Naive thymus-derived CD8-positive, alpha-beta T cell (primary cell): ENCODE measurements at places on chromosomes 11 and 22.

- DNase-seq, result no peak
Observed at GRCh38 chr11:117279711-117280376, 11.3 kb upstream of the BACE1-AS start.

DNA sequence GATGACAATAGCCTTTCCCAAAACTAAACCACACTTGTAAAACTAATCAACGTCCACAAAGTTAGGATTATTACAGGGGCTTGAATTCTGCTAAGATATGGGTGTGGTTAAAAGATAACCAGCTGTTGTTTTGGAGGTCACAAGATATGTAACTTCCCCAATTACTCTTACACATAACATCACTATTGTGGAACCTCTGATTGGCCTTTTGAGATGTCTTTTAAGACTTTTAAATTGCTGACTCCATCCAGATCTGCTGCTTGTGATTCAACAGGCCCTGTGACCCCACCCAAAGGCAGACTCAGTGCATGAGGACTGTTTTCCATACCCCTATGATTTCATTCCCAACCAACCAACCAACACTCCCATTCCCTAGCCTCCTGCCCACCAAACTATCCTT, 893.9 kb downstream of the OPCML start:
- no peak for DNase-seq

DNA sequence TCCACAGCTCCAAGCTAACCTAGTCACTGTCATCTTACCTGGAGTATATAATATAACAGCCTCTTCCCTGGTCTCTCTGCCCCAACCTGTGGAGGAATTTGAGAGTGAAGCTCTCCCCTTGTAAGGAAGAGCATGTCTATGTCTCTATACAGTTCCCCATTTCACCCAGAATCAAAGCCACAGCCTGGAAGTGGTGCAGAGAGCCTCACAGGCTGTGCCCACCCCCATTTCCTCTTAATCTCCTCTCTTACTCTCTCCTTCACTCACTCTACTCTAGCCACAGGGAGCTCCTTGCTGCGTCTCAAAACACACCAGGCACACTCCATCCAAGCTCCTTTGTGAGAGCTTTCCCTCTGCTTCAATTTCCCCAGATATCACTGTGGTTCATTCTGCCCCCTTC, 302.5 kb upstream of the ISX start:
- DNase-seq, result no peak

- no peak for DNase-seq
Observed at GRCh38 chr11:75107187-75107586, 10.5 kb upstream of the OR2AT4 start.

DNA sequence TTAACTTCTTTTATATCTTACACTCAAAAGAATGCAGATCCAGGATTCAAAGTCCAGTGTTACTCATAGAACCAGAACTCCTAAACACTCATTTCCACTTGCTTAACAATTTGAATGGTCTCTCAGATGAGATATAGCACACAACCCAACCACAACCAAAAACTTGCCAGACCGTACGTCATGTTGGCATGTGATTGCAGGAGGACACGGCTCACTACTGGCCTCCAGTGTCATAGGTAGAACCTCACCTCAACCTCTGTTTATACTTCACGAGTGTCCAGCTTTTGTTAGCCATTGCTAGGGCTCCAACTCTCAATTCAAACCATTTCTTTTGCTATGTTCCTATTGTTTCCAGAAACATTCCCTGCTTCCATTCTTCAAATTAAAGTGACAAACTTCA, 58.5 kb upstream of the PDGFD start:
- no peak for DNase-seq
